Hematopoietic multipotent progenitor cell (in vitro differentiated cells): ENCODE measurements at places on chromosomes 12 and 14.

DNA sequence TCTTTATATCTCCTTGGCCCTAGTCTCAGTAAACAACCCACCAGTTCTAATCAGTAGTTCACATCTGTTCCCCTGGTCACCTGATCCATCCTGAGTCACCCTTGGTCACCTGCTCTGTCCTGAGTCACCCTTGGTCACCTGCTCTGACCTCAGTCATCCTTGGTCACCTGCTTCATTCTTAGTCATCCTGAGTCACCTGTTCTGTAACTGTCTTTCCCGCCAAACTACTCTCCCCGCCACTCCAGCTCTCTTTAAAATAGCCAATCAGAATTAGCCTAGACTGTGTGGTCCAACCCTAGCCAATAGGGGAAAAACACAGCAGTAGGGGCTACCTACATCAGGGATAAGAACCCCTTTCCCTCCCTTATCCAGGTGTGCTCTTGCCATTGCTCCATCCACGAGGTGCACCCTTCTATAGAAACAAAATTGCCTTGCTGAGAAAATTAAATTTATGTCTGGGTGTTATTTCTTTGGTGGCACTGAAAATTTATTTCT is 245.4 kb upstream of the DIO3 start:
- DNase-seq, result no peak

DNA sequence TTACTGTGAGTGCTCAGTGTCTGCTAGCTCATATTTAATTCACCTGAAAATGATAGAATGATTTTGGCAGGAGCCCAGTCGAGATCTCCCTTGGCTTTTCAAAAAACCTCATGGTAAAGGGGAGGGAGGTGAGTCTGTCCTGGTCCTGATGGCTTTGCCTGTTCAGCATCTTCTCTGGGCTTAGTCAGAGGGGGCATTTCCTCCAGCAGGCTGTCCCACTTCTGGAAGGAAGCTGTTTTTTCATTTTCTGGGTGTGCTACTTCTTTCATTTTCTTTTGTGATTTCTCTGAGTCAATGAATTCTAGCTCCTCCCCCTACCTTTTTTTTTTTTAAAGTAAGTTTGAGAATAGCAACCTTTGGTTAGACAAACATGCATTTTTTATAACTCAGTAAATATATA is 58.8 kb downstream of the TMX1 start:
- DNase-seq, result no peak

GRCh38 chr14:77502109-77502782 is 3.6 kb upstream of the ISM2 start:
- no peak for DNase-seq

- peak; percentile 18 for DNase-seq
Measured at GRCh38 chr14:51774209-51774608, 86.2 kb upstream of the GNG2 start.
